Activated CD4-positive, CD25-positive, alpha-beta regulatory T cell treated with anti-CD3 and anti-CD28 coated beads, Interleukin-2, amount 50 U/mL, for 24 hours (primary cell): ENCODE measurements at places on chromosomes 16 and 17.
A peak's percentile ranks its signal among the peaks of the same experiment; 100 is the strongest.

- ATAC-seq = no peak
Measured at GRCh38 chr17:20153231-20153630, 144.1 kb downstream of the SPECC1 start.

- ATAC-seq = no peak
Measured at GRCh38 chr16:84673561-84673960, 25.2 kb downstream of the KLHL36 start.

DNA sequence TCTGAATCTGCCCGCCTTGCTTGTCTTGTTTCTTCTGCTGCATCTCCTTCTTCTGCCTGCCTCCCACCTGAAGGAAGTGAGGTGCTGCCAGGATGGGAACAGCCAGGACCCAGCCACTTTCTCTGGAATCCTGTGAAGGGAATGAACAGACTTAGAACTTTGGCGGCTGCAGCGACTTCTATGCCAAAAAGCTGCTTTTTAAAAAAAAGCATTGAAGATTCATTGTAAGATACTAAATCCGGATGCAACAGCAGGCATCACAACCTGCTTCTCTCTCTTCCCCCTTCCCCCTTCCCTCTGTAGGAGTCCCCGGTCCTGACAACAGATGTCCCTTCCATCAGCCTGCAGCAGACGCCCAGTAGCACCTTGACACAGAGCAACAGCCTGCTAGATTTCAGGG, 176.3 kb downstream of the HS3ST4 start:
- no peak for ATAC-seq

- ATAC-seq = peak; percentile 4
Measured at GRCh38 chr16:1960665-1961630, 1.6 kb downstream of the NDUFB10 start.

DNA sequence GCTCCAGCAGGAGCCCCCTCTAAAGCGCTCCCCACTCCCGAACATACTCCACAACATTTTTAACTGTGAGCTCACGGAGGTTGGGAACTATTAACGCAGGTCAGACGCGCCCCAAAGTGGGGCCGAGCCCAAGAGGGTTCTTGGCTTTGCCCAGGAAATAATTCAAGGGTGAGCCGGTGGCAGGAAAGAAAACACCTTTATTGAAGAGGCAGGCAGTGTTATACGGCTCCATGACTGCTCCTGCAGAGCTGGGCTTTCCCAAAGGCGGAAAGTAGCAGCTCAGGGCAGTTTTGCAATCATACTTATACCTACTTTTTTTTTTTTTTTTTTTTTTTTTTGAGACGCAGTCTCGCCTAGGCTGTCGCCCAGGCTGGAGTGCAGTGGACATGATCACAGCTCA, 6.2 kb downstream of the ADCY9 start:
- no peak for ATAC-seq

DNA sequence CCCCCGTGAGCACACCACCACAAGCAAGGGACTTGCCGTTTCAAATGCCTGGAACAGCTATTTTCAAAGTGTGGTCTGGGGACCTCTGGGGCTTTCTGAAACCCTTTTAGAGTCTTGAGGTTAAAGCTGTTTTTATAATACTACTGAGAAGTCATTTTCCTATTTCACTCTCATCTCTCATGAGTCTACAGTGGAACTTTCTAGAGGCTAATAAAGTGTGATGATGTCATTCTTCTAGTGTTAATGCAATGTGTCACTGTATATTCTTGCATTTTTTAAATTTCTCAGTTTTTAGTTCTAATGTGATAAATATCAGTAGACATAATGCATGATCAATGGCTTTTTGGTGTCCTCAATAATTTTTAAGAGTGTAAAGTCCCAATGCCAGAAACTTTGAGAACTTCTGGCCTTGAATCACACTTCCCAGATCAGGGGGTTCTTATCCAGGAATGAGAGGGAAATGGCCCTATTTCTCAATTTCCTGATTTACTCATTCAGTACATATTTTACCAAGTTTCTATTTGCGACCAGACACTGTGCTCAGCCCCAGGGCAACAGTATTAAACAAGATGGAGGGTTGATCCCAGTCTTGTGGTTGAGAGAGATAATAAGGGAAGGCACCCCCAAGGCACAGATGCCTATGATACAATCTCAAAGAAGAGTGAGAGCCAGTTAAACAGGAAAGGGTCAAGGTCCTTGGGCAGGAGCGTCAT, 444.0 kb downstream of the HS3ST3B1 start:
- no peak for ATAC-seq

DNA sequence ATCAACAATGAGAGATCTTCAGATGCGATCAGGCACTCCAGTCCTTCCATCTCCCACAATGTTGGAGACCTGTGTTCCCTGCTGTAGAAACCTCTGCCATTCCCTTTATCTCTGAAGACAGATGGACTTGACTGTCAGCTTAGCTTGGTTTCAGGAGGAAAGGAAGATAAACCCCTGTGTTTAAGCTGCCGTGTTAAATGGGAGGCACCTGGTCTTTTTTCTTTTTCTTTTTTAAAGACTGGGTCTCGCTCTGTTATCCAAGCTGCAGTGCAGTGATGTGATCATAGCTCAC, 63.1 kb downstream of the USP22 start:
- no peak for ATAC-seq

- ATAC-seq = no peak
Measured at GRCh38 chr17:48228720-48229119, 121.2 kb downstream of the SNX11 start.

DNA sequence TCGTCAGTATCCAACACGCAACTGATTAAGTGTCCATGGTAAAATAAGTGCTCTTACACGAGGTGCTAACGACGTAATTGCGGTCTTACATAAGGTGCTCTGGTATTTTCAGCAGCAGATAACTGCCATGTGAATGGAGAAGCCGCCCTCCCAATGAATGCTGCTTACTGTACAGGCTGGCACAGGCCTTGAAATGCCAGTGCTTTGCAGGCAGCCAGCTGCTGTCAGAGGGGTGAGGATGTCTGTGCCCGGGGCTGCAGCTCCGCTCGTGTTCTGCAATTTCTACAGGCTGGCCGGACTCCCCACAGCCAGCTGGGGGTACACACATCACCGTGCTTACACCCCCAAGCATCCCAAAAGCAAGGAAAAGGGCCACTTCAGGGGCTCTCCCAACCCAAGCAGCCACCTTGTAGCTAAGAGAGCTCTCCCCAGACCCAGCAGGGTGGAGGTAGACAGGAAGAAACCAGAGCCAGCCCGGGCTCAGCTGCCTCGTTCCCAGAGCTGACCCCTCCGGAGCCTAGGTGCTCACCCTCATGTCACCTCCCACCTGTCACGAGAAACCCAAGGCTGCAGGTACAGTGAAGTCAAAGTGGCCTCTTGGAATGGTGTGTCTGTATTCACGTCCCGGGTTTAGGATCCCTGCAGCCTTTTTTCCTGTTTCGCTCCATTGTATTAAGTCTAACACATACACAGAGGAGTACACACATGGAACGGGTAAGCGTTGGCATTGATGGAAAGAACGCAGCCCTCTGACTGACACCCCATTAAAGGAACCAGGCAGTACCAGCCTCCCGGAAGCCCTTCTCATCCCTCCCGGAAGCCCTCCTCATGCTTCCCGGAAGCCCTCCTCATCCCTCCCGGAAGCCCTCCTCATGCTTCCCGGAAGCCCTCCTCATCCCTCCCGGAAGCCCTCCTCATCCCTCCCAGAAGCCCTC, 27.2 kb upstream of the RPH3AL start:
- no peak for ATAC-seq

DNA sequence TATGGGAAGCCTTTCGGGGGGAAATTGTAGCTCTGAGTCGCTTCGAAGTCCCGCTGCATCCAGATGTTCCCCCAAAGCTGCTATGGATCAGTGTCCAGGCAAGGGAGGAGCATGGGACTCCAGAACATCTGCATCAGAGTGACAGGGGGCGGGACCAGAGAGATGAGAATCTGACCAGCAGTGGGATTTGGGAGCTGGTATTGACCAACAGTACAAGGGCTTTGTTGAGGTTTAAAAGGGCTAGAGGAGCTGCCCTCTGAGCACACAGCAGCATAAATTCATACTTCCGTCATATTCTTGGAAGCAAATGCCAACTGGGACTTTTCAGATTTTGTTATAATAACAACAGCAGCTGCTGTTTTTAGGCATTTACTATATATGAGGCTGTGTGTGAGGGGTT, 10.6 kb downstream of the RBFOX1 start:
- no peak for ATAC-seq

- ATAC-seq = no peak
Measured at GRCh38 chr17:51261024-51261963, 948 bp downstream of the UTP18 start.
